Aortic smooth muscle cell (primary cell): ENCODE measurements at places on chromosomes 16 and 17. TPM values are rescaled to one million over a fixed set of nuclear protein-coding genes. Genes with fewer than 3 reads are reported as not detected.

The MYCBPAP gene
- total RNA-seq, result 1.7 and 2.4 TPM in 2 replicates

The ESRP2 gene
- total RNA-seq, result not detected in 2 replicates

The PAM16 gene
- total RNA-seq, result 11.9 and 24.0 TPM in 2 replicates

The COX11 gene
- 93.4 and 104 TPM in 2 replicates for total RNA-seq

The TEX19 gene
- not detected in 2 replicates for total RNA-seq

The CPD gene
- 121 and 152 TPM in 2 replicates for total RNA-seq

The IGFBP4 gene
- total RNA-seq, result 427 and 557 TPM in 2 replicates

The CCL13 gene
- not detected in 2 replicates for total RNA-seq

The TPSG1 gene
- total RNA-seq, result not detected in 2 replicates

The CEMP1 gene
- total RNA-seq, result 0.12 TPM in 1 of 2 replicates, not detected in the other

The GNG13 gene
- not detected in 2 replicates for total RNA-seq

The HOXB8 gene
- not detected in 2 replicates for total RNA-seq

The PRAC2 gene
- total RNA-seq, result not detected in 2 replicates

The RNF222 gene
- not detected in 2 replicates for total RNA-seq

The UTP18 gene
- total RNA-seq, result 35.8 and 42.3 TPM in 2 replicates

The SP6 gene
- 0.12 and 0.13 TPM in 2 replicates for total RNA-seq

The DPEP3 gene
- total RNA-seq, result not detected in 2 replicates

The C16orf87 gene
- total RNA-seq, result 4.8 and 7.2 TPM in 2 replicates

The MRPL10 gene
- 12.7 and 13.1 TPM in 2 replicates for total RNA-seq

The P3H4 gene
- total RNA-seq, result 77.1 and 77.5 TPM in 2 replicates

The CHD9NB gene
- total RNA-seq, result 0.66 and 1.1 TPM in 2 replicates

The RTN4RL1 gene
- total RNA-seq, result 1.1 and 14.4 TPM in 2 replicates

The NOXO1 gene
- total RNA-seq, result 0.12 and 0.13 TPM in 2 replicates

The SHISA6 gene
- not detected in 2 replicates for total RNA-seq

The GAST gene
- not detected in 2 replicates for total RNA-seq

The TSPAN10 gene
- total RNA-seq, result 0.81 and 1.1 TPM in 2 replicates

The HCFC1R1 gene
- total RNA-seq, result 17.0 and 27.1 TPM in 2 replicates

The CYB561 gene
- 17.7 and 30.9 TPM in 2 replicates for total RNA-seq

The CACNG1 gene
- total RNA-seq, result not detected in 2 replicates

The HP gene
- not detected in 2 replicates for total RNA-seq

The C16orf92 gene
- total RNA-seq, result not detected in 2 replicates

The KCNH6 gene
- total RNA-seq, result not detected in 2 replicates

The DBF4B gene
- total RNA-seq, result 3.4 and 4.4 TPM in 2 replicates

The CDYL2 gene
- total RNA-seq, result 5.9 and 8.4 TPM in 2 replicates

The CES5A gene
- total RNA-seq, result not detected in 2 replicates

The KRTAP4-3 gene
- total RNA-seq, result not detected in 2 replicates

The TNFRSF13B gene
- not detected in 2 replicates for total RNA-seq

The AIPL1 gene
- total RNA-seq, result 0.06 and 0.13 TPM in 2 replicates

The ADAP2 gene
- total RNA-seq, result 0.79 and 1.3 TPM in 2 replicates
